ENCODE measurements at places on chromosomes 11 and 22. TPM values are rescaled to one million over a fixed set of nuclear protein-coding genes. Genes with fewer than 3 reads are reported as not detected.

DNA sequence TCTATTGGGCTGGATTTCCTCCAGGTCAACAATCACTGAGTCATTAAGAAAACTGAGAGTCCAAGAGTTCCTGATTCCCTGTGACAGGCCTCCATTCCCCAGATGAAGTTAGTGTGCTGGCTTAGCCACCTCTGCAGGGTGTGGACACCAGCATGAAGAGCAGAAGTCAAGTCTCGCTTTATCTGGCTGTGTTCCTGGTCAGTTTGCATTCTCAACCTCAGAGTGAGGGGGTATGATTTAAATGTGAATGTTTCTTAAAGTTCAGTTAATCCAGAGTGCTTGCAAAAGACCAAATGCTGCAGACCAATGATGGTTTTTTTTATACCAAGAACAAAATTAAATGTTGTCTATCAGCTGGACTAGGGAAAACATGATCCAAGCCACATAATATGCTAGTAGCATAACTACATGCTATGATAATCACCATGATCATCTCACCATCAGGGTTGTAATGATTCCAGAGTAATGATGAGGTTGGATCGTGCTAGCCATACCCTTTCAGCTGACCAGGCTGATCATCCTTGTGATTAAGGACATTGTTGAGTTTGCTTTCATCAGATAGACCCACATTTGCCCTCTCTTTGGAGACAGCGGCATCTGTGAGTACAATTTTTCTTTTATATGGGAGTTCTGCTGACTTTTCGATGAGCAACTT is 145.8 kb upstream of the ARHGAP20 start:
- DNase-seq = no peak

DNA sequence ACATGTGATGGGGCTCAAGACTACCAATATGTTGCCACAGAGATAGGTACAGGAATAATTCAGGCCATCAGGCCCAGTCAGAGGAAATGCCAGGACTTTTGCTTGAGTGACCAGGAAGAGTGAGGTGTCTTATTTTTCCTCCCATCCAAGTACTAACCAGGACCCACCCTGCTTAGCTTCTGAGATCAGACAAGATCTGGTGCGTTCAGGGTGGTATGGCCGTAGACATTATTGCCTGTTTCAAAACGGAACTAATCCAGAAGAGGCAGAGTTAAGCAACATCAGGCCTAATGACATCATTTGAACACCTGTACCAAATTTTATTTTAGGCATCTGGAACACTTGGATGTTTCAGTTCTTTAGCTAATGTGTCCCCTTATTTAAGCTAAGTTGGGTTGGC is 205.5 kb upstream of the POU2AF2 start:
- DNase-seq = no peak

DNA sequence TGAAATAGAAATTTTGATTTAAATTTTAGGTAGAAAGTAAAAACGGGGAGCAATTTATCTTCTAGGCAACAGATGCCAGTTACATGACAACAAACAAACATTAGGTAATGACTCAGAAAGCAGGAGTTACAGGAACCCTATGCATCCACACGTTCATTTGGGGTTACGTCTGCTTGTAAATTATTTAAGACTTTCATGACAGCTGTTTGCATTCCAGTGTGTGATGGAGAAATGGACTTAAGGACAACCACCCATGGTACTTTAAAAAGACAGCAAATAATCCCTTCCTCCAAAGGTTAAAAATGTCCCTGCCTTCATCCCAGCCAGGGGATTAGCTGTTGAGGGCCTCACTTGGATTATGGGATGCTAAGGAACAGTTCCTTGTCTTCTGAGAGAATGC is 11.8 kb downstream of the E2F8 start:
- no peak for DNase-seq

- no peak for DNase-seq
Observed at GRCh38 chr11:30107899-30108298, 91.1 kb upstream of the KCNA4 start.

DNA sequence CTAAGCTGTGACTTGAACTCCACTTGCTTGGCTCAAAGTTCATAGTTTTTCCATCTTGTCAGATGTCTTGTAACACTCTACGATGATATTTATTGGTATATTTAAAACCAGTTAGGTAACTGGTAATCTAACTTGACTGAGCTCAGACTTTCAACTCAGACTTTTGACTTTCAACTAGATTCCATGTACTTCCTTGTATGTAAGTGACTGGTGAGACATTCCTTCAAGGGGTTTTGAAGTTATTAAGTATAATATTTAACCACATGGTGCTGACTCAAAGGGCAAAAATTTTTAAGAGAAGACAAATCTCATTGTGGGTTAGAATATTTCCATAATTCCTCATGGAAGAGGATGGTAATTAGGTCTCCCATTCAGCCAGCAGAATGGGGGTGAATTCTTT is 631.3 kb upstream of the ANO5 start:
- DNase-seq = no peak

The OR52H1 gene
- 2.1 TPM for total RNA-seq

The GRM5 gene
- total RNA-seq = 0.28 TPM

Data from endothelial cell (in vitro differentiated cells).